OCI-M1 (cell line): ENCODE measurements at places on chromosomes 6 and 20.
A peak's percentile ranks its signal among the peaks of the same experiment; 100 is the strongest.

DNA sequence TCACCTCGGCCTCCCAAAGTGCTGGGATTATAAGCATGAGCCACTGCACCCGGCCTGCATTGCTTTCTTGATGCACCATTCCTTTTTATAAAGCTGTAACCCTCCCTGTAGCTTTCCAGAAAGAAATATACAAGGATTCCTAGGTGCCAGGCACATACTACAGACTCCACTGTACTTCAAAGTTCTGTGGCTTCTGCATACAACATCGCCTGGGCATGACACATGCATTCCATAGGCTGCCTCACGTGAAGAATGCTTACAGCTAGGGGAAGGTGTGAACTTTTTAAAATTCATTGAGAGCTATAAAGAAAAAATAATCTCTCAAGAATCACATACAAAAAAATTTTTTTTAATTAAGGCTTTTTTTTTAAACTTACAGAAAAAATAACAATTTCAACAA, 50.2 kb downstream of the TRAM2 start:
- no peak for DNase-seq

DNA sequence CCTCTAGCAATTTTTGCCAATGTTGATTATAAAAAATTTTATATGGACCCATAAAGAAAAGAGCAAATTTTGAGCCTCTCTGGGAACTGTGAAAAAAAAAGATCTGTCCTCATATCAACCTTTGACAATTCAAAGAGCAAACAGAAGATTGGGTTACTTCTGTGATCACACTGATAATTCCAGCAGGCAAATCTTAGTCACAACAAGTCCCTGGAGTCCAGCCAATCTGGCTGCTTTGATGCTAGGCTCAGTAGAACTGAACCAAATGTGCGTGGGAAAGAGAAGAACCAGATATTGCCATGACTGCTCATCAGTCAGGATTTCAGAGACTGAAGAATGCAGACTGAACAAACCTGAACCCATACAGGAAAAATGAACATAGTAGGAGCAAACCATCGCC, 438.4 kb upstream of the FLRT3 start:
- peak; percentile 17 for DNase-seq

GRCh38 chr6:84667252-84668213, 96.9 kb downstream of the TBX18 start:
- DNase-seq: peak; percentile 86

DNA sequence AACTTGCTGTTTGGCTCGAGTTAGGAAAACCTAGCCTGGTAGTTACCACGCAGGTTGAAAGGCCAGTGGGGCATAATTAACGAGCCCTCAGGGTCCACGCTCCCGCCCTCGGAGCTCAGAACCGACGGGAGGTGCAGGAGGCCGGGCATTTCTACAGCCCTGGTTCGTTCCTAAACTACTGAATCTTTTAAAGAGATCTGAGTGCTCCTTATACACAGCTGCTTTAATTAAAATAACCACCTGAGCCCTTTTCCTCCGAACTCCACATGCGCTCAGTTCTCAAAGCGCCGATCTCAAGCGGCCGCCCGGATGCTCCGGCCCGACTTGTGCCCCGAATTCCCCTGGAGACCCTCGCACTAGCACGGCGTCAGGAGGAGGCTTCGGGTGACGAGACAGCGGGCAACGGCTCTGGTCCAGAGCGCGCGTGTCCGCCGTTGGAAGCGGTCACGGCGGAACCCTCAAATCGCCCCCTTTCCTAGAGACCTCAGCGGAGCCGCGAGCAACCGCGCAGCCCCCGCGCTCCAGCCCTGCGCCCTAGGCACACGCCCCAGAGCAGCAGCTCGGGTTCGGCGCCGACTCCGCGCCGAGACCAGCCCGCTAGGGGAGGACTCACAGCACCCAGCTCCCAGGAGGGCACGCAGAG, 397 bp downstream of the WDR27 start:
- peak; percentile 49 for DNase-seq

GRCh38 chr6:20306491-20306890, 94.2 kb upstream of the MBOAT1 start:
- DNase-seq: no peak

DNA sequence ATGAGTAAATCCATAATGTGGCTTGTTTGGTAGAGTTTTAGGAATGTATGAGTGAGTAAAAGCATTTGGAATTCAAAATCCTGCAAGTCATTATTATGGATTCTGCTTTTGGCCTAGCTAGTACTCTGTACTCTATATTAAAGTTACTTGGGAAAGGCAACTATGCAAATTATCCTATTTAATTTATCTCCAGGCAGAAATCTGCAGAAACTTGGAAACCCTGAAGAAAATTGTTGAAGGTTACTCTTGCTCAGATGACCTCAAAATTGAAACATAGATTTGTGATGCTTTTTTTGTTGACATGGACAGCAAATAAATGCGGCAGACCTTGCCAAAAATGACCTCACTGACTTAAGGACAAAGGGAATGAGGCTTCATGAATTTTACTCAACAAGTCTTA, 477.1 kb upstream of the EYS start:
- DNase-seq: no peak

- DNase-seq: no peak
Observed at GRCh38 chr6:30670760-30671527, 1.9 kb downstream of the DHX16 start.

DNA sequence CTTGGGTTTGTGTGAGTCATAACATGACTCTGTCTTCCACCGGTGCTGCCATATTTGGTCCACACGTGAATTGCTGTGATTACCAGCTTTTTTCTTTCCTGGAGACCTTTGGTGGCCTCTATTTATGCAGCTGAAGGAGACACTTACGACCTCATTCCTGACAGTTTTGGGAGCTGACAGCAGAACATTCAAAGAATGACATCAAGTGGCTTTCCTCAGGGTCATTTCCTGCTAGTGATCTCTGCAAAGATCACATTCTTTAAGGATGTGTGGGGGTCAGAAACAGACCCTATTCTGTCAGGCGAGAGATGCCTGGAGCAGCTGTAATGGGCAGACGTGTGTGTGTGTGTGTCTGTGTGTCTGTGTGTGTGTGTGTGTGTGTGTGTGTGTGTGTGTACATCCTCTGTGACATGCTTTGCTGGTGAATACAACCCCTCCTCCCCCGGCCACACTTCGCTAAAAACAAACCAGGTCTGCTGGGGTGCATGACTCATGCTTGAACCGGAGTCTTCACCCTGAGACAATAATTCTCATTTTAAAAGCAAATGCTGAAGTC, 115.6 kb downstream of the TMEM170B start:
- DNase-seq: no peak

- peak; percentile 77 for DNase-seq
Observed at GRCh38 chr6:53986165-53986720, 125.0 kb upstream of the MLIP start.

DNA sequence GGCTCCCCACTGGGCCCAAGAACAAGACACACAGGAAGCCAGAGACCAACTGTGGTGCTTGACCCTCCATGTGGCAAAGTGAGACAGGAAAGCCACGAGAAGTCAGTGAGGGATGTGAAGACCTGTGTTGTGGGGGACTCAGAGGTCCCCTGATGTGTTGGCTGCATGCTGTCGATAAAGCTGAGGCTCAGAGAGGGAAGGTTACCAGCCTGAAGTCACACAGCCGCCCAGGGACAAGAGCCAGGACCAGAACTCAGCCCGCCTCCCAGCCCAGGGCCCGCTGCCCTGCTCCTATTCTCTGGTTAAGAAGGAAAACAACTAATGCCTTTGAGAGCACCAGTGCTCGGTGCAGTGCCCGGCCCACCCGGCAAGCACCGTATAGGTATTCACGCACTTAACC, 63.5 kb downstream of the GRM4 start:
- no peak for DNase-seq

GRCh38 chr6:4402477-4402976, 267.2 kb upstream of the ECI2 start:
- peak; percentile 26 for DNase-seq

DNA sequence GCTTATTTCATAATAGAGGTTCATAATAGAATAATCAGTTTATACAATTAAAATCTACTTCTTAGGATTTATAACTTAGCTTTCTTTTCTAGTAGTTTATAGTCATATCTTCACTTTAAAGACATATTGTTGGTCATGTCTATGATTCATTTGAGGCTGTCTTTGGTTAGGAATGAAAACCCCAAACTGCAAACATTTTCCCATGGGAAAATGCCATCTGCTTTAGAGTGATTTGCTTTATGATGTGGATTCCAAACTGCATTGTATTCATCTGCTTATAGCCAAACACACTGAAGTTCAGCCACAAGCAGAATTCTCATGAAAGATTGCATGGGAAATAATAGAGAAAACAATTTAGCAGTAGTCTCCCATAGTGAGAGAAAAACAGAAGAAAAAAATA, 128.0 kb downstream of the RFPL4B start:
- DNase-seq: no peak

DNA sequence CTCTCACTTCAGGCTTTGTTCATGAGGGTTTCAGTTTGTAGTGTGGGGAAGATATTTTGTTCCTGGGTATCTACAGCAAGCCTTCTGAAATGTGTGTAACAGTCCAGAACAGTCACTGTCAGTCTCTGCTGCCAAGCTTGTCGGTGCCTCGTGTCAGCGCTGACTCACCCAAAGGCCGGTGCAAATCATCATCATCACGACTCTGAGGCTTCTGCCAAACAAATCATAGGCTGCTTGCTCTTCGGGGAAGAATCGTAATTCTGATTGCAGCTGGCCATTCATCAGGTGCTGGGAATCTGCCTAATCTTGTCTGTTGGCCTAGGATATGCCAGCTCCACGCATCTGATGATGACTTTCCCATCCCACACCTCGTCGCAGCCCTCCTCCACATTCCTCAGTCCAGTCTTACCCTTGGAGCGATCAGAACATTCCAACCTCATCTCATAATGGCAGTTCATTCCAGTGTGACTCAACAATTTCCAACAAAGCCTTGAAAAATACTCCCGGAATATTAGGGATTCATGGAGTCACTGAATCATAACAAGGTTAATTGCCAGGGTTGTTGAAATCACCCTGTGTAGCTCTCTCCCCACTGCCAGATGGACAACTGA, 40.9 kb downstream of the ALDH8A1 start:
- peak; percentile 54 for DNase-seq

DNA sequence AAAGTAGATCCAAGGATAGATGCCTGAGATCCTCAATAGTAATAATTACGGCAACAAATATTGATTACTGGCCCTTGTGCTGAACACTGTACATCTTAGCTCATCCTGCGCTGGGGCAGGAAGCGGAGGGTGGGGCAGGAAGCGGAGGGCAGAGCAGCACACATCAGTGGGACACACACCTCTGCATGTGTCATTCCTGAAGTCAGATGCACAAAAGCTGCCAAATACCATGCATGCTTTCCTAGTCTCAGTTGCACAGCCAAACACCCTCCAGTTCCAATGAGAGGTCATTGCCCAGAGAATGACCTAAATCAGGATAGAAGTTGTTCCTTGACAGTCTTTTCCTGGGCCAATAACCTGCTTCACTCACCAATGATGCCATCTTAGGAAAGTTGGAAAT, 74.4 kb upstream of the FOXC1 start:
- no peak for DNase-seq

DNA sequence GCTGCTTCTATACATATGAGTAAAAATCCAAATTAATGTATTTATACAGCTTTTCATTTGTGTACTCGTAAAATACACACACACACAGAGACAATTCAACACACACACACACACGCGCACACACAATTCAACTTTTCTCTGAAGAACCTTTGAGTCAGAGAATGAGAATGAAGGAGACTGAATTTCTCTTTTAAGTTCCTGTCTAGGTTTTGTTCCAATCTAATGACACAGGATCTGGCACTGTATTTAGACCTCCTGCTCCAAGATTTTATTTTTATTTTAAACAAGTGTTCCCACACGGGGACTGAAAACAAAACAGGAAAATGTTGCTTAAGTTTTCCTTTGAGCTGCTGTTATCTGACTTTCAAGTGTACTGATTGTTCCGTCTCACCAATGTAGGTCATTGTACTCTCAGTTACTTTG, 250.8 kb downstream of the LAMA2 start:
- DNase-seq: no peak
